ENCODE measurements at places on chromosomes 16 and 17.
A peak's percentile ranks its signal among the peaks of the same experiment; 100 is the strongest.

DNA sequence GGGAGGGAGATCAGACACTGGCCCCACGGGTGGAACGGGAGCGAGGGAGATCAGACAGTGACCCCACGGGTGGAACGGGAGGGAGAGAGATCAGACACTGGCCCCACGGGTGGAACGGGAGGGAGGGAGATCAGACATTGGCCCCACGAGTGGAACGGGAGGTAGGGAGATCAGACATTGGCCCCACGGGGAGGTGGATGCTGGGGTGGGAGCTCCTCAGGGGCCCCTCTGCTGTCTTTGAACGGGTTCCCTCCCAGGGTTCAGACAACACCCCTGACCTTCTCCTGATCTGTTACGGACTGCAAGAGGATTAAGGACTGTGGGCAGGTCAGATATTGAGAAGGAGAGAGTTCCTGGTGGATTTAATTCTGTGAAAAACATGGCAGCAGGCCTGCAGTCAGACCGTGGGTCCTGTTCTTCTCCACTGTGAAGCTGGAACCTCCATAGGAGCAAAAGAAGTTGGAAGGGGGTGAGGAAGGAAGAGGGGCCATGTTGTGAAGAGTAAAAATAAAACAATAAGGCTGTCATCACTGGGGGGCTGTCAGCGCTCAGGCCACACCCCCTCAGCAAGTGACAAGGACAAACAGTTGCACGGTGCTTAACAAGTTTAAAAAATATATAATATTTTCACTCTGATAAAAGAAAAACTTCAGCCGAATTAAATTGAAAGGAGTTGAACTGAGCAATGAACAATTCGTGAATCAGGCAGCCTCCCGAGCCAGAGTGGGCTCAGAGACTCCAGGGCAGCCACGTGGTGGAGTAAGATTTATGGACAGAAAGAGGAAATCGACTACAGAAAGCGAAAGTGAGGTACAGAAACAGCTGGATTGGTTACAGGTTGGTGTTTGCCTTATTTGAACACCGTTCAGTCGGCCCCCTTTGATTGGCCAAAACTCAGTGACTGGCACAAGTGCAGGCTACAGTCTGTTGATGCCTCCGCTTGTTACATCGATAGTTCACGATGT is 348.7 kb upstream of the TNRC6C start:
- DNase-seq = peak; percentile 72

DNA sequence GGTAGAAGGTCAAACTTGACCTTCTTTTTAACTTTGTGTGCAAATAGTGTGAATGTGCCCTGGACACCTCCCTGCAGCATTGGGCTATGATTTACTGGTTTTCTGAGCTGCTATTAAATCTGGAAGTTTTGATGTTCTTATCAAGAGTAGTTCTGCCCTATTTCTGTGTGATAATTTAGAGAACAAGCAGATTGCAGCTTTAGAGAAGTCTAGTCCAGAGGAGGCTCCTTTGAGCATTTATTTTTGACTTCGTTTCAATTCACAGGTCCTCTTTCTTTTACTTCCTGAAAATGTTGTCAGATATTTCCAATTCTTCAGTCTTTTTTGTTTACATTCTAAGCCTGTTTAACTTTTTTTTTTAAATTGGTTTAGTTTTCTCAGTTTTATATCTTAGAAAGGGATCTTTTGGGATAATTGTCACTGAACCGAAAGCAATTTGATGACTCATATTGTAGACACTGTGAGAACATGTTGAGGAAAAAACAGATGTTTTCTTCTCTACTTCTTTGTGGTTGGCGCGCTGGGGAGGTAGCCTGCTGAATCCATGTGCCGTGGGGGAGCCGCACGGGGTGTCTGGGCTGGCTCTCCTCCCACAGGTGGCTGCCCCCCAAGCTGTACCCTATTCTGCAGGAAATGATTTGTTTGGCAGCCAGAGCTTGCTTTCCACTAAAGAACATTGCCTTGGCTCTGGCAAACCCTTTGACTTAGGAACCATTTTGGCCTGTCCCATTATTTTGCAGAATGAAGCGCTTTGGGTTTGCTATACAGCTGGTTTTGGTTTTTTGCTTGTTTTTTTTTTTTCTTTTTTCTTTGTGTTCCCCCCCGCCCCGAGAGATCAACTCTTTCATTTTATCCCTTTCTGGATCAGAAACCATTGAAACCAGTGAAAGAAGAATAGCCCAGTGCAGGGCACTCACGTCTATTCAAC is 53.4 kb downstream of the MFSD11 start:
- peak; percentile 62 for DNase-seq

DNA sequence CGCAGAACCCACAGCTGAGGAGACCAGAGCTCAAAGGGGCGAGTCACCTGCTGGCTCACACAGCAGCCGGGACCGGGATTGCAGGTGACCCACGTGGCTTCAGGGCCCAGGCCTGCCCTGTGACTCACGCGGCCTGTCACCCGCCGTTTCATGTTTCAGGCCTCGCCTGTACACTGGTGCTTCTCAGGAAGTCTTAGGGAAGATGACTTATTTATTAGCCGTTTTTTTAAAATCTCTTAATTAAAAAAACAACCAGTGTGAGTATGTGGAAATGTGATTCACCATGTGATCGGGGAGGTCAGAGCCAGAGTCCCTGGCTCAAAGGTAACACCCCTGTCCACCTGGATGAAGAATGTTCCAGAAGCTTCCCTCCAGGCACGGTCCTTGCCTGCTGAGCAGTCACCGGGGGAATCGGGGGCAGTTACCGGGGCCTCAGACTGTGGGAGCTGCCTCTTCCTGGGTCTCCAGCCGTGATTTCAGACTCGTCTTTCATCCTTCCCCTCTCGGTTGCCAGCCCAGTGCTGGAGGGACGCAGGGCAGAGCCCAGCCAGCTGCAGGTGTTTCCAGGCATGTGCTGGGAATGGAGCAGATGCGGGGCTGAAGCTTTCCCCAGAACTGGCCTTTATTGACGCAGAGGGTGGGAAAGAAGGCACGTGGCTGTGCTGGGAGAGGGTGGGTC is 49.3 kb downstream of the CMIP start:
- DNase-seq = no peak

GRCh38 chr16:50245417-50246298 is 20.7 kb upstream of the ADCY7 start:
- peak; percentile 82 for DNase-seq

- DNase-seq = no peak
Measured at GRCh38 chr16:23248261-23249194, 53.6 kb upstream of the SCNN1B start.

GRCh38 chr17:39823407-39824054 is 40.6 kb downstream of the IKZF3 start:
- DNase-seq = no peak

DNA sequence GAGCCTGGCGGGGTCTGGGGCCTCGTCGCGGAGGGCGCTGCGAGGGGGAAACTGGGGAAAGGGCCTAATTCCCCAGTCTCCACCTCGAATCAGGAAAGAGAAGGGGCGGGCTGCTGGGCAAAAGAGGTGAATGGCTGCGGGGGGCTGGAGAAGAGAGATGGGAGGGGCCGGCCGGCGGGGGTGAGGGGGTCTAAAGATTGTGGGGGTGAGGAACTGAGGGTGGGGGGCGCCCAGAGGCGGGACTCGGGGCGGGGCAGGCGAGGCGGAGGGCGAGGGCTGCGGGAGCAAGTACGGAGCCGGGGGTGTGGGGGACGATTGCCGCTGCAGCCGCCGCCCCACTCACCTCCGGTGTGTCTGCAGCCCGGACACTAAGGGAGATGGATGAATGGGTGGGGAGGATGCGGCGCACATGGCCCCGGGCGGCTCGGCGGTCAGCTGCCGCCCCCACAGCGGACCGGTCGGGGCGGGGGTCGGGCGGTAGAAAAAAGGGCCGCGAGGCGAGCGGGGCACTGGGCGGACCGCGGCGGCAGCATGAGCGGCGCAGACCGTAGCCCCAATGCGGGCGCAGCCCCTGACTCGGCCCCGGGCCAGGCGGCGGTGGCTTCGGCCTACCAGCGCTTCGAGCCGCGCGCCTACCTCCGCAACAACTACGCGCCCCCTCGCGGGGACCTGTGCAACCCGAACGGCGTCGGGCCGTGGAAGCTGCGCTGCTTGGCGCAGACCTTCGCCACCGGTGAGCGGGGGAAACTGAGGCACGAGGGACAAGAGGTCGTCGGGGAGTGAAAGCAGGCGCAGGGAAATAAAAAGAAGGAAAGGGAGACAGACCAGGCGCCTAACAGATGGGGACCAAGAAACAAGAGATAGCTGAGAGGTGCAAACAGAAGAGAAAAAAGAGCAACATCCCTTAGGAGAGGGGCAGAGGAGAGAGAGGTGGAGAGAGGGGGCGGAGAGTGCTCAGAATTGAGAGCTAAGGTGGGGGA is at the start of gene PNMT:
PNMT (plus strand) TSS at position 509 of the 980 bp plus-strand sequence; CDS start at position 532, 23 bp downstream.
- DNase-seq = peak; percentile 70

DNA sequence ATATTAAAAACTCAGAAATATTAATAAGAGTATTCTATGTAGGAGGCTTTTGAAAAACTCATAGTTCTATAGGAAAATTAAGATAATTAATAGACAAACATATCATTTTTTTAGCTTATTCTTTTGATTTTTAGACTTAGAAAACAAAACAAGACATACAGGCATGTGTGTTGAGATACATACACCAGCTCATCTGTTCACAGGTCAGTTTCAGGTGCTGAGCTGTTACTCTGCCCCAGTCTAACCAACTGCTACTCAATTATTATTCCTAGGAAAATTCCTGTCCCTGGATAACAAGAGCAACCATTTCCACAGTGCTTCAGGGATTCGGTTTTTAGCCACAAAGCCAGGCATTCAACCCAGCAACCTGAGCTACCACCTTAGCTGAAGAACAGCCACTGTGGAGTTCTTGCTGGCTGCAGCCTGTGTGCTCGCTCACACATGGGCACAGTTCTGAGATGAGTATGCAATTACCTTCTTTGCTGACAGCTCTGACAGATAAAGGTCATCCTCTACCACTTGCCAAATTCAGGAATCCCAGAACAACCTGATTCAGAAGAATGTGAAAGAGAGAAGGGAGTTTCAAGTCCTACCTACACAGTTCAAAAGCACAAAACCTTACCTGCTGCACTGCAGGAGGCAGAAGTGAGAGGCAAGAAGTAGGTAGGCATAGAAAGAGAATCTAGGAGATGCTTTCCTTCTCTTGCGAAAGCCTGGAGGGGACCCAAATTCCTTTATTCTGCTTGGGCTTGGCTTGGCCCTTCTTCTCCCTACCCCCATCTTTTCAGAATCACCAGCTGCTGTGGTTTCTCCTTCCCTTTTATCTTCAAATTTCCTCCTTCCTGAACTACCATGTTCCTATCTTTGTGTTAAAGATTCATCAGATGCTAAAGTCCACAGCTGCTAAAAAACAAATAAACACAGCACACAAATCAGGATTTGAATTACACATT is 62.7 kb downstream of the TEX2 start:
- no peak for DNase-seq

GRCh38 chr17:50572541-50572940 is 12.0 kb downstream of the CACNA1G start:
- no peak for DNase-seq

DNA sequence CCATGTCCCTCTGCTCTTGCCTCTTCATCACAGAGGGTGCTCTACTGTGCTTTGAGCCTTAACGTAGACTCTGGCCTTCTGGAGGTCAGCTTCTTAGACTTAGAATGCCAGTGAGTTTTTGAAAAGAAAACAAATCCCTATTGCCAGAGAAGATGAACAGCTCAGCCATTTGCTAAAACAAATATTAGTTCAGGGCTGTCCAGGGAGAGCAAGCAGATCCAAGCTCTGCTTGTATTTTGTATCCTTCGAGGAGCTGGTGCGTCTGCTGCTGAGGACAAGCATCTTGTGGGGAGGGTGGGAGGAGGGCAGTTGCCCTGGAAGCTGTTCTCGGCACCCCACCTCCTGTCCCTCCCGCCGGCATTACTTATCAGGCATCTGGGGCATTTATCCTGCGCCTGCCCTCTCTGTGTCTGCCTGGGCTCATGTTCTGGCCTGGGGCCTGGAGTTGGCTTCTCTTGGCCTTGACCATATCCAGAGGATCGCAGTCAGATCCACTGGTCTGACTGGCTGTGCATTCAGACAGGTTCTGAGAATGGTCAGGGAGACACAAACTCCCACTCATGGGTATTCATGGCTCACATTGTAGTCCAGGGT is 173.1 kb upstream of the NLRP1 start:
- no peak for DNase-seq

DNA sequence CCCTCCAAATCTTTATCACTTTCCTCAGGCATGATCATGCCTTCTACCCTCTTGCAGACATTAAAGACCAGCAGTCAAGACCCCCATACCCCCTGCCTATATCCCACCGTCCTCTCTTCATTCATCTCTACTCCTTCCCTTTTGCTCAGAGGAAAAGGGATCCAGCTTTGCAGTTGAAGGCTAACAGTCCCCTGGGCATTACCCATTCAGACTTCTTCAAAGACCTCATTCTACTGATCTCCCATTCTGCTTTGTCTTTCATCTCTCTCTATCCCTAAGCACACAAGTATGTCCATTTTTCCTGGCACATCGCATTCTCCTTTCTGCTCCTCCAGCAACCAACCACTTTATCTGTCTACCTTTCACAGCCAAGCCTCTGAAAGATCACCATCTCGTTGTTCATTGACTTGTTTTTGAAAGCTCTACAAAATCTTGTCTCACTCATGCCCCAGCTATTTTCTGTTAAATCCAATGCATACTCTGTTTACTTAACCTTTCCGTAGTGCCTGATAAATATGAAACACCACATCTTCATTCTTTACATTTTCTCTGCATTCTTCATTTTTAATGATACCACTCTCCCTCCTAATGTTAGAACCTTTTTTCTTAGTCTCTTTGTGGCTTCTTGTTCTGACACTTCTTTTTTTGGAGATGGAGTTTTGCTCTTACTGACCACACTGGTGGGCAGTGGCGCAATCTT is 14.1 kb upstream of the LCMT1 start:
- DNase-seq = no peak

DNA sequence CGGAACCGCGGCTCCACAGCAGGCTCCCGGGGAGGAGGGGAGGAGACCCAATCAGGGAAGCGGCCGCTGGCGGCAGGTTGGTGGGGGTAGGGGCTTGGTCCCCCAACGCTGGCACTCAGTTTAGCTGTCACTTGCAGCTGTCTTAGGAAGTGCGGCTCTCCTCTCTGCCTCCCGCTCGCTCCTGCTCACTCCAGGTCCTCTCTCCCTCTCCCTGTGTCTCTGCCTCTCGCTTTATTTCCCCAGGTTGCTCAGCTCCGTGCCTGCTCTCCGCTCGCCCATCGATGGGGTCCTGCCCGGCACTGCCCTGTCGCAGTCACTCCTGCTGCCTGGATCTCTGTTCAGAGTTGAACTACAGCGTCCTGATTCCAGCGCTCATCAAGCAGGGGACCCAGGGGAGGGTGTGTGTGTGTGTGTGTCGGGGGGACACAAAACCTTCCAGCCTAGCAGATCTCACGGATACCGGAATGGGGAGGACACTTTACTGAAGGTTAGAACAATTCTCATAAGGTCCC is 145.6 kb downstream of the ENGASE start:
- DNase-seq = no peak

- DNase-seq = peak; percentile 34
Measured at GRCh38 chr17:41329279-41329948, 13.9 kb upstream of the KRTAP17-1 start.
